ENCODE measurements at places on chromosomes 2 and 18.

DNA sequence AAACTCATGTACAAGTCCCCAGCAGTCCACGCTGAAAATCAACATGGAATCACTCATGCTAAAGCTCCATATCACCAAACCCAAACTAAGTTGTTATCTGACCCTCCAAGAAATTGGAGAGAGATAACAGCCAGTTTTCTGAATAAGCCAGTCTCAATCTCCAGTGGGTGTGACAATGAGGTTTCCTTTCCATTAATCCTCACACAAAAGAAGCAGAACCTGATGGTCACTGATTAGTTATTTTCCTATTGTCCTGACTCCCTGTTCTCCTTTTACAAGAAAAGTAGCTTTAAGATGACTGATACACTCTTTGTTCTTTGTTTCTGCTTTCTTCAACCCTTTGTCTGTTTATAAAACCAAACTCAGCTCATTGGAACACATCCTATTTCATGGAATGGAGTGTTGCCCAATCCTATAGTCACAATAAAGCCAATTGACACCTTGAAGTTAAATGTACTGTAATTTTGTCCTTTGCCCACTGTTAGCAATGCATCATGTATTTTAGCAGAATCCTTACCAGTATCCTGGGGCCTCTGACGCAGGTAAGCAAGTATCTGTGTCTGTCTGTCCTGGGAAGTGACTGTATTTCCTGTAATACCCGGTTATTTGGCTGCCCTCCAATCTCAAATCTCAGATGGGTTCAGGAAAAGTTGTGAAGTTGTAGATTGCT lies 30.6 kb upstream of the SH3RF3 start:
- no peak for DNase-seq

GRCh38 chr2:42926434-42927333 lies 134.3 kb upstream of the HAAO start:
- no peak for DNase-seq

GRCh38 chr18:77708826-77709506 lies 459.3 kb downstream of the GALR1 start:
- no peak for DNase-seq

GRCh38 chr2:128032092-128032491 lies 4.2 kb upstream of the SAP130 start:
- DNase-seq: no peak

- no peak for DNase-seq
Measured at GRCh38 chr2:169507698-169508097, 1.8 kb upstream of the KLHL41 start.

DNA sequence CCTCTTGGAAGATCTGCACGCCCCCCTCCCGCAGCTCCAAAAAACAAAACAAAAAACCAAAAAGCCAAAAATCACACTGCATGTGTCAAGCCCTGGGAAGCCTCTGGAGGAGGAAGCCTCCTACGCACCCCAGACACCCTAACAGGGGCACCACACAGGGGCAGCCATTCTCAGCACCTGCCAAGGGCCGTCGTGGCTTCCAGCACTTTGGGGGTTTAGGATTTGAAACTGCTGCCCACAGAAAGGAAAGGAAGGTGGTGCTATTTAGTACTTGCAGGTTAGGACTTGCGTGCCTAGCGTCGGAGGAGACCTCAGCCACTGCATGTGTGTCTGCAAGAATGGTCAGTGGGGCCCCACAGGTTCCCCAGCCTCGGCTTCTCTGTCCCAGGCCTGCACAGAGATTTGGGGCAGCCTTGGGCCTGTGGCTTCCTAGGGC lies 419 bp upstream of the GPR55 start:
- no peak for DNase-seq

DNA sequence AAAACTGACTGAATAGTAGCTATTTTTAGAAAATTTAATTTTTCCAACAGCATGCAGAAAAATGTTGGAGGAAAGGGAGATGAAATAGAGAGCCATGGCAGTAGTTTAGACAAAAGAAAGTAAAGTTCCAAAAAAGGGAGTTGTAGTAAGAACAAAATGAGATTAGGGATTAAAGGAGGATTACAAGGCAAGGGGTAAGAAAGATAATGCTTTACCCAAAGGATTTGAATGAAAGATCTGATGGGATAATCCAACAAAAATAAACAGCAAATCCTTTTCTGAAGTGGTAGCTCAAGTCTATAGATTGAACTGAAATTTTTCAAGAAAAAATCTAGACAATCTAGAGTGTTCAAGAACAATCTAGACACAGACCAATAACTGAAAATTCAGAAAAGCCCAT lies 644.3 kb upstream of the FSHR start:
- DNase-seq: no peak

DNA sequence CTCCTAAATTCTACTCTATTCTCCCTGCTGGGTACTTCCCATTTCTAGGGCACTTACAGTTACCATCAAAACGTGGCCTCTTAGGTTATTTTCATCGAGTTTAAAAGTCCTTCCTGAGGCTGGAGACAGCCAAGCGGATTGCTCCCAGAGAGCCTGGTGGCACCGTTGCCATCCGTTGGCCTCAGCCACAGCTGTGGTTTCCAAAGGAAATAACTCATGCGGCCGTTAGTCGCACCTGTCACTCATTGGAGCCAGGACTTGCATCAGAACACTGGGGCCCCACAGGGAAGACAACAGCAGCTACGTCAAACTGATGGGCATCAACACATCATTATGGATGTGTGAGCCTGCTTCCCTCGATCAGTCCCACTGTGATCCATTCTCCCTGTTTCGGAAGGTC lies 453.4 kb downstream of the BCL11A start:
- peak; percentile 98 for DNase-seq

DNA sequence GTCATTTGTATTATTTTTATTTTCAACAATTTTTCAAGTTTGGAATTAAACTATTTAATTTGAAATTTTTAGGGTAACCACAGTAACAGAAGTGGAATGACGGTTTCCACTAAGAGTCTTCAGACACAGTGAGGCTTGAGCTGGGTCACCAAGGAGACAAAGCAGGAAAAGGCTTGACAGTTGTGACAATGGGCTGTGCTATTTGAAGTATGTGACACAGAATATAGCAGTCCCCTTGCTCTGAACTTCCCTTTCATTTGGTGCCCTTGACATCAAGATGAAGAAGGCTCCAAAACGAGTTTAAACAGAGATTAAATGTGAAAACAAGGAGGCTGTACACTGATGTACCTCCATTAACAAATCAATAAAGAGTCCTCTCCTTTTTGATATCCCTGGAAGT lies 265.4 kb upstream of the DLGAP1 start:
- no peak for DNase-seq

GRCh38 chr2:126752876-126753275 lies 96.9 kb downstream of the GYPC start:
- no peak for DNase-seq

DNA sequence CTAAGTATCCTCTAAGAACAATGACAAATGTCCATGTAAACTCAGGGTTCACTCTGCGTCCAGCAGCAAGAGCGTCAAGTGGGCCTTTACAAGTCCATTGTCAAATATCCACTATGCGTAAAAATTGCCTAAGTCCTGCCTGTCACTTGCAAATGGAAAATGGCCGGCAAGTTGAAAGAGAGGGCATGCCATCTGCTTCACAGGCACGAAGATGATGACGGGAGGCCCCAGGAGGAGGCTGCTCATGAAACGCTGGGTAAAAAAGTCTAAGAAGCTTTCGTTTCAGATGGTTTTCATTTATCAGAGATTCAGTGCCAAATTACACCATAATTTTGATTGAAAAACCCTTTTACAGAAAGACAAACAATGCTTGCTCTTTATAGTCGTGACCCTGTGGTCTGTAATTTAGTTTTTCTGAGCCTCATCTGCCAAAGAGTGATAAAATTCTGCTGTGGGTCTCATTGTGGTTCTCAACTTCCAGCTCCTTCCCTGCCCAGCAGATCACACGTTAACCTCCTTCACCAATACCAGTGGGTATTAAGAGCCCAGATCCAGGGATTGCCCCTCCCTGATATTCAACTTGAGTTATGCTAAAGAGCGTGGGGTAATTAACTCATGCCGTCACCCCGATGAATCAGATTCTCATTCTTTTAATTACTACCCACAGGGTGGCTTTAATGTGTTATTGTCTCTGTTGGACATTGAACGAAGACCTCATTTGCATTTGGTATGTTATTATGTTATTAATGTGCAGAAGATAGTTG lies 160.2 kb upstream of the ALKAL2 start:
- DNase-seq: no peak

GRCh38 chr2:127034051-127034450 lies 72.9 kb downstream of the BIN1 start:
- DNase-seq: no peak
